Activated effector memory CD4-positive, alpha-beta T cell treated with anti-CD3 and anti-CD28 coated beads, Interleukin-2, amount 50 U/mL, for 16 hours (primary cell): ENCODE measurements at places on chromosomes 2 and 18.

DNA sequence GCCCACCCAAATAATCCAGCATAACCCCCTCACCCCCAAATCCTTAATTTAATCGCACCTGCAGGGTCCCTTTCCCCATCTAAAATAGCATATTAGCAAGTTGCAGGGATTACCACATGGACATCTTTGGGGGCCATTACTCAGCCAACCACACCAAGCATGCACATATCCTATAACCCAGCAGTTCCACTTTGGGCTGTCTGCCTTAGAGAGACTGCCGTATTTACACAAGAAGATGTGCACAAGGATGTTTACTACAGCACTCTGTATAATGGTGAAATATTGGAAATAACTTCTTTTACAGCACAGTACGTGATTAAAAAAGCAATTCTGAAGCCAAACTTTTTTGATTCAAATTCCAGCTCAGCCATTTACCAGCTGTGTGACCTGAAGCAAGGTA lies 17.3 kb upstream of the LDLRAD4 start:
- DNase-seq, result no peak

GRCh38 chr18:8695932-8696517 lies 9.3 kb upstream of the MTCL1 start:
- no peak for DNase-seq

DNA sequence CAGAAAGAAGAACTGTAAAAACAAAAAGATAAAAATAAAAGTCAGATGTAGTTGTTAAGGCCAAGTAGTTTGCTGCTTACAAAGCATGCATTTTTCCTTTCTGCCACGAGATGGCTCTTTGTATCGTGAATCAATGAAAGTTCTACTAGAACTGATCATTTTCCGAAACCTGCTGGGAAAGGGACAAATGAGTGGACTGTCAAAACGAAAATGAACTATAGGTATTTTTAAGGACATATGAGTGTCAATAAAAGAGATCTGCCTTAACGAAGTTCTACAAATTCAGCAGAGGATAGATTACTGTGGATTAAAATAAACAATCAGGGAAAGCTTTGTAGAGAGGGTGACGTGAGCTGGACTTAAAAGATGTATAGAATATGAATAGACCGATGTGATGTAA lies 15.0 kb upstream of the ELOA2 start:
- no peak for DNase-seq

GRCh38 chr2:185607945-185608344 lies 130.7 kb upstream of the FSIP2 start:
- no peak for DNase-seq

- no peak for DNase-seq
These were observed 1.5 kb downstream of the TRMT61B start for GRCh38 chr2:28868611-28869010.

- DNase-seq, result no peak
These were observed 82.5 kb upstream of the EML6 start for GRCh38 chr2:54640834-54641540.

GRCh38 chr18:40060562-40060961 lies 1894.5 kb upstream of the PIK3C3 start:
- no peak for DNase-seq

DNA sequence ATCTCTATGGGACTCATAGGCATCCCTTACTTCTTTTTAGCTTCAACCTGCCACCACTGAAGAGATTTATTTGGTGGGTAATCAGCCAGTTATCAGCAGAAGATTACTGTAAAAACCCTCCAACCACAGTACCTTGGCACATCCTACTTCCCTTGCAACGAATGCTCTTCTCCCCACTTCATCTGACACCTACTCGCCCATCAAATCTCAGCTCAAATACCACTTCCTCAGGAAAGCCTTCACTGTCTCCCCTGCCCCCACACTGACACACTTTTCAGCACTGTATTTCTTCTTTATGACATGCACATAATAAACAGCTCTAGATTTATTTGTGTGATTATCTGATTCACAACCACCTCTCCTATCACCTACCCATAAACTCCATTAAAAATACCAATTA lies 3.1 kb downstream of the KDSR start:
- peak; percentile 67 for DNase-seq

DNA sequence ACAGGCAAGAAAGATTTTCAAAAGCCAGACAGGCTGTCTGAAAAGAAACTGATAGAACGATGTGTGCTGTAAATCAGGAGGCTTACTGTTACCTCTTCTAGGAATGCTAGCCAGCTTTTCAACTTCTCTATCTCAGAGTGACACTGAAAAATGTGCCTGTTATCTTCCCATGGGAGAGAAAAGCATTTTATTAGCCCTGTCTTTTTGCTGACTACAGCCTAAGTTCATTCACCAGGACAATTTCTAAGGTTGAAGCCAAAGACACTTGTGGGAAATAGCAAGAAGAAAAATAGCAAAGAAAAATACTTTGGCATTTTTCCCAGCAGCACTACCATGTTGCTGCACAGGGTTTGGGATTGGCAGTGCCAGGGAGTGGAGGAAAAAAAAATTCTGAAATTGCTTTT lies 34.0 kb downstream of the ABCB11 start:
- no peak for DNase-seq

DNA sequence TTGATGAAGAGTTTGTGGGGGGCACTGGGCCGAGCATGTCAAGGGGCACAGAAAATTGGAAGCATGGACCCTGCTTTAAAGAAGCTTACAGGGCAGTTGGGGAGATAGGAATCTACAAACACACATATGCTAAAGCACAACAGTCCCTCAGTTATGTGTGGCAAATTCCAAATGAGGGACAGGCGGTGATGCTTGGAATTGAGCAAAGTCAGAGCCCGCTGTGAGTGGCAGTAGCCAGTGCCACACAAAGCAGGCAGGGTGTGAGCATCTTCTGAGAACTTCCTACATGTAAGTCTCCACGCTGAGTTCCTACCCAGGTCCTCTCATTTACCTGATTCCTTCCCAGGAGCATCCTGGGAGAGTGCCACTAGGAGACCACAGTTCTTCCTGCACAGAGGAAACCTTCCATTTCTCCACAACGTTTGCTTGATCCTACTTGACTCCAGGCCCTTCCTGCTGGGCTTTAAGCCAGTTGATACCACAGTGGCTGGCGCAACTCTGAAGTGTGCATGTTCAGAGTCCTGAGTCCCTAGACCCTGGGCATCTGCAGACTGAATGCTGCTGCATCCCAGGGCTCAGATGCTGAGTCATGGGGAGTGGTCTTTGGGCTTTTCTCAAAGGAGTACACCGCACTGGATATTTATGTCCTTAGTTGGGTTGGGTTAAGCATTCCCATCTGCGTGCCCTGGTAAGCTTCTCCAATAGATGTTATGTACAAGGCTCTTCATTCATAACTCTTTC lies 287.3 kb upstream of the REV1 start:
- no peak for DNase-seq

DNA sequence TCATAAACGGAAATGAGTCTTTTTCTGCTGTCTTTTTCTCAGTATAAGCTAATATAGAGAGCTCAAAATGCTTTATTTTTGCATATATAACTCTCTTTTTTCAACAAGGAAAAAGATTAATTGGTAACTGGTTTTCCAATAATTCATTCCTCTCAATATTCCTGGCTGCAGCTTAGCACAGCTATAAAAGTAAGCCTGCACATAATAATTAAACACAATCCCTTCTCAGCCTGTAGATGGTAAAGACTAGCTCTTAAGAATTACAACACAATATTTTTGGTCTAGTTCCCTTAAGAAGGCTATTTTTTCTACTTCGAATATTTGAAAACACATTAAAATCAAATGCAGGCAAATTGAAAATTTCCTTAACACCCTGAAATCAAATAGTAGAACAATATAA lies 258.0 kb downstream of the DOK6 start:
- no peak for DNase-seq

- no peak for DNase-seq
These were observed 5.5 kb upstream of the RNF144A start for GRCh38 chr2:6911721-6912120.

GRCh38 chr2:161096336-161096735 lies 63.9 kb upstream of the TANK start:
- DNase-seq, result no peak

GRCh38 chr2:226151157-226151556 lies 648.5 kb downstream of the IRS1 start:
- no peak for DNase-seq

DNA sequence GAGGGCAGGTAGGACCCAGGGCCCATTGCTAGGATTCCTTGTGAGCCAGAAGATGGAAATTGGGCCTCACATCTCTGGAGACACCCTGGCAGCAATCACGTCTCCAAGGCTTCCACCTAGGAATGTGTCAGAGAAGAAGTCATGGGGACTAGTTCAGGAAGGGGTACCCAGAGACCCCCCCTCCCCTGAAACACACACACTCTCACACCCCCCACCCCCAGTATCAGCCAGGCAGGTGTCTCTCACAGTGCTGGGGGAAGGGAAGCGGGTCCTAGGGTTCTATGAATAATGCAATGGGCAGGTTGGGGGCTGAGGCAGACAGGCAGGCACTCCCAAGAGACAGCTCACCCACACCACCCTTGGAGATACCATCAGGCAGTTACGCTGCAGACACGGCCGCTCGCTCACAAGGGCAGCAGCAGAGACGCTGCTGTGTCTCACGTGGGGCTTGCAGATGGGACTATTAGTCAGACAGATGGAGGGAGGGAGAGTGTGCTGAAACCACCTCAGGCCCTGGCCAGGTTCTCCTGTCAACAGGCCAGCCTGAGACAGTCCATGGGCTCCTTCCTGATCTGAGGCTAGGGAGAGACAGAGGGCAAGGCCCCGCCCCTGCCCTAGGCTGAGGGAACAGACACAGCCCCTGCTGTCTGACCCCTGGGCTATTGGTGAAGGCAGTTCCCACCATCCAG lies 134.6 kb downstream of the CYP26B1 start:
- DNase-seq, result no peak
